Mesothelial cell of epicardium (in vitro differentiated cells): ENCODE measurements at places on chromosomes 3 and 15.

- DNase-seq: no peak
- H3K36me3 ChIP-seq: no peaks in the 10 kb centered on the region
- H3K27me3 ChIP-seq: peaks cover 2% of the 10 kb centered on the region
- H3K4me3 ChIP-seq: peak overlapping the region; percentile 96
Measured at GRCh38 chr3:97763586-97764406, 762 bp upstream of the ARL6 start.

DNA sequence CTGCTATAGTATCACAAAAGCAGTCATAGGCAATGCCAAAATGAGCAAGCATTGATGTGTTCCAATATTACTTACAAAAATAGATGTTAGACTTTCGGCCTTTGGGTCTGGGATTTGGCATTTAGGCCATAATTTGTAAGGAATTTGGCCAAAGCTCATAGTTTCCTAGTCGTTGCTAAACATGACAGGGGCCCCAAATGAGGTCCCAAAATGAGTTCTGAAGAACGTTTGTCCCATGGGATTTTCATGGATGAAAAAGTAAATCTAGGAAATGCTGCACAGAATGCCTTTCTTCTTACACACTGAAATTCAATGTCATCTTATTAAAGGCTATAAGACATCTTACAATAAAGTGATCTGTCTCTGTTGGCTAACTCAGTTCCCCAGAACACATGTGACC is 456.0 kb downstream of the CNTN4 start:
- DNase-seq: no peak
- H3K36me3 ChIP-seq: peaks cover 6% of the 10 kb centered on the region
- H3K27ac ChIP-seq: no peak overlapping the region
- no peak overlapping the region for H3K4me3 ChIP-seq

- H3K36me3 ChIP-seq: no peaks in the 10 kb centered on the region
- H3K27me3 ChIP-seq: peaks cover 8% of the 10 kb centered on the region
- H3K27ac ChIP-seq: no peak overlapping the region
- DNase-seq: no peak
- H3K4me3 ChIP-seq: no peak overlapping the region
Measured at GRCh38 chr3:55090291-55090690, 162.4 kb upstream of the LRTM1 start.

- DNase-seq: no peak
- H3K27me3 ChIP-seq: no peaks in the 10 kb centered on the region
- no peak overlapping the region for H3K4me3 ChIP-seq
- no peak overlapping the region for H3K27ac ChIP-seq
- H3K36me3 ChIP-seq: peaks cover 4% of the 10 kb centered on the region
- peaks cover 8% of the 10 kb centered on the region for H3K4me1 ChIP-seq
Measured at GRCh38 chr3:106473576-106474475, 605.0 kb upstream of the CBLB start.

DNA sequence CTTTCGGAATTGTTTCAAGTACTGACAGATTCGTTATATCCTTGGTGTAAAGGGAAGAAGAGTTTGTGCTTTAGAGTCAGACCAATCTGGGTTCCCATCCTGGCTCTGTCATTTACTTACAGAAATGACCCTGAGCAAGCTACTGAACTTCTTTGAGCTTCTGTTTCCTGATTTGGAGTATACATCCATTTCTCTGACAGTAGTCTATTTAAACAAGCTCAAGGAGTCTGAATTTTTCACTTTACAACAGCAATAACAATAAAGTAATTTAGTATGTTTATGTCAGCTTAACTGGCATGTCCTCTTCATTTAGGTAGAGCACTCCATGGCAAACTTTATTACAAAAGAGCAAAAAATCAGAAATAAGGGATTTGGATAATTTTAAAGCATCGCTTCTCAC is 27.8 kb downstream of the FAM98B start:
- DNase-seq: no peak
- H3K27ac ChIP-seq: no peak overlapping the region
- peaks cover 14% of the 10 kb centered on the region for H3K36me3 ChIP-seq
- H3K27me3 ChIP-seq: no peaks in the 10 kb centered on the region
- H3K4me1 ChIP-seq: peaks cover under 1% of the 10 kb centered on the region

DNA sequence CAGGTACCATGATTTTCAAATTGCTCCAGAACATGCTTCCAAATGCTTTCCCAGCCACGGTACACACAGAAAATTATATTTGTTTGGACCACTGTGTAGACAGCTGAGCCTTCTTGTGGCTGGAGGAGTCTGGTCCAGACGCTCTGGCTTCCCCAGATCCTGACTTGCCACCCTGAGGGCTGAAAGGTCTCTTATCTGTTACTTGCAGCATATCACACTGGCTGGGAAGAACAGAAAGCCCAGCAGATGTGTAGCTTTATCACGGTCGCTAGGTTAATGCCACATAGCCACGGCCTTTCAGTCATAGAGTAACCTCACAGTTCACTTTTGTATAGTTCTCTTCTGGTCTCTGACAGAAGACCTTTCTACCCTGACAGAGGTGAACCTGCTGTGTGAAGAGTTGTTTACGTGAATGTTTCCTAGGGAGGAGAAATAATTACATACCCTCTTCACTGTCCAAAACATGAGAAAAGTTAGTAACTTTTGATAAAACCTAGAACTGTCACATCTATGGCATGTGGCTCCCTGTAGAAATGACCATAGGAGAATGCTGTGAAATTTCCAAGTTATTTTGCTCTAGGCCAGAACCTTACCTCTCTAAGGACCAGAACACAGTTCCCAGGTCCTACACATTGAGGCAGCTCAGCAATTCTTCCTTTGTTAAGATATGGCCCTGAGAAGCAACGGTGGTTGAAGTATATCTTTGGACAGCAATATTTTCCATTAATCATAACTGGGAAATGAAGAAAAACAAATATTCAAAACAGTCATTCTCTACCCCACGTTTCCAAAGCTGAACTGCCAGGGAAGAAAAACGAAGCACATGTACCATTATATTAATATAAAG is 15.8 kb upstream of the STIMATE start:
- H3K27ac ChIP-seq: no peak overlapping the region
- no peak for DNase-seq
- H3K4me1 ChIP-seq: no peaks in the 10 kb centered on the region
- H3K4me3 ChIP-seq: no peak overlapping the region
- H3K27me3 ChIP-seq: no peaks in the 10 kb centered on the region

GRCh38 chr15:69973102-69973714 is 124.5 kb downstream of the TLE3 start:
- no peak for DNase-seq
- peaks cover 72% of the 10 kb centered on the region for H3K27me3 ChIP-seq
- no peaks in the 10 kb centered on the region for H3K4me1 ChIP-seq
- no peak overlapping the region for H3K27ac ChIP-seq
- H3K4me3 ChIP-seq: no peak overlapping the region

DNA sequence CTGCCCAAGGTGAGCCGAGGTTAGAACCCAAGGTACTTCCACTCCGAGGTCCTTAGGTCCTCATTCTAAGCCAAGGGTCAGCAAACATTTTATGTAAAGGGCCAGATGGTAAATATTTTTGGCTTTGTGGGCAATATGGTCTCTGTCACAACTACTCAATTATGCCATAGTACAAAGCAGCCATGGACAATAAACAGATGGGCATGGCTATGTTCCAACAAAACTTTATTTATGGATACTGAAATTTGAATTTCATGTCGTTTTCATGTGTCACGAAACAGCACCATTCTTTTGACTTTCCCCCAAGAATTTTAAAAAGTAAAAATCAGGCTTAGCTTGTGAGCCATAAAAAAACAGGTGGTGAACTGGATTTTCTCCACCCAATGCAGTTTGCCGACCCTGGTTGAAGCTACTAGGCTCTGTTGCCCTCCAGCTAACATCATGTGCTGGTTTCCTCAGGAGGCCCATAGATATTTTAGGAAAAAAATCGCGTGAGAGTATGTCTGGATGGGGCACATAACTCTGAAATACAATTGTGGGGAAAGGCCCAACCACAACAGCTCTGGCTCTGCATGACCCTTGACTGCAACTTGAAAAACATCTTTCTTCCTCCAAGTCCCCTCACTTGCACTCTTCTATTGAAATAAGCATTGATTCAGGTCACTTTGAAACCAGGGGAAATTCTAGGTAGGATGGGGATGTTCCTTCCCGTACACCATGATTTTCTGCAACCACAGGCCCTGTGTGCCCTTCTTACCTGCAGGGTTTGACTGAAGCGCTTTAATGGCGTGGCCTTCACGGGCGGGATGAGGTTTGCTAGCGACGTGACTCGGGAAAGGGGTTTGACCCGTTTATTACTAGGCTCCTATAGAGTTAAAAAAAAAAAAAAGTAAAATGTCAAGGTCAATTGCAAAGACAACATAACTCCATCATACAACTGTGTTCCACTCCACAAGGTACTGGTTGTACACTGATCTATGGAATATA is 28.5 kb downstream of the ARHGEF3 start:
- H3K4me3 ChIP-seq: no peak overlapping the region
- DNase-seq: no peak
- no peaks in the 10 kb centered on the region for H3K27me3 ChIP-seq
- H3K36me3 ChIP-seq: peaks cover 20% of the 10 kb centered on the region
- H3K27ac ChIP-seq: no peak overlapping the region
- H3K4me1 ChIP-seq: peaks cover 53% of the 10 kb centered on the region

DNA sequence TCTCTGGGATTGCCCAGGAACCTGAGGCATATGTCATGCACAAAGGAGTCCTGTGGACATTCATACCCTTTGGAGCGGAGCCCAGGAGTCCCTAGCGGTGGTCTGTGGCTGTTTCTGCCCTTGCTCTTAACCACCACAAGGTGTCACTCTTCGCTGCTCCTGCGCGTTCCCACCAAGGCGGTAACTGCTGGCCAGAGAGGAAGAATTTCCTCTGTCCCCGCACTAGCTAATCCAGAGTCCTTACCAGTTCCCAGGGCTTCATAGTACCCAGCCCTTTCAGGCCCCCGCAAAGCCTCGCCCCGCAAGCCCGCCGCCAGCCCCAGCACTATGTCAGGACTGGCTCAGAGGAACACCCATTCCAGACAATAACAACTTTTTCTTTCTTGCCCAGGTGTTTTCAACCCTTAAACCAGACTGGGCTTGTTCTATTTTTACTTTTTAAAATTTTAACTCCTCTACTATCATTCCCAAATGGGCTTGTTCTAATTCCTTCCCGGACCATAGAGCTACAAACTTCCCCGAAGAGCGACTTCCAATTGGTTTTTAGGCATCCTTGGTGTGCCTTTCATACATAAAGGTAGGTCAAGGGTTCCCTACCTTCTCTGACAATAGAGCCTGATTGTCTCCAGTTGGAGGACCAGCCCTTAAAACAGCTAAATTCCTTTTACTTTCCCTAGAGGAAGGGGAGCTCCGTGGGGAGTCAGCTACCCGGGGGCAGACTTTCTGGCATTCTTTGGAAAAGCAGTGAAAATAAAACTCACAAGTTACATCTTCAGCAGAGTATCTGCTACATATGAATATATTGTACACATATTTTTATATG is 31.8 kb upstream of the ZNF774 start:
- H3K4me3 ChIP-seq: peak overlapping the region; percentile 45
- peak overlapping the region; percentile 78 for H3K27ac ChIP-seq
- peaks cover 30% of the 10 kb centered on the region for H3K4me1 ChIP-seq
- DNase-seq: peak; percentile 81

GRCh38 chr3:39657775-39658174 is 151.6 kb upstream of the MYRIP start:
- H3K4me3 ChIP-seq: no peak overlapping the region
- no peaks in the 10 kb centered on the region for H3K27me3 ChIP-seq
- DNase-seq: no peak
- no peaks in the 10 kb centered on the region for H3K4me1 ChIP-seq

DNA sequence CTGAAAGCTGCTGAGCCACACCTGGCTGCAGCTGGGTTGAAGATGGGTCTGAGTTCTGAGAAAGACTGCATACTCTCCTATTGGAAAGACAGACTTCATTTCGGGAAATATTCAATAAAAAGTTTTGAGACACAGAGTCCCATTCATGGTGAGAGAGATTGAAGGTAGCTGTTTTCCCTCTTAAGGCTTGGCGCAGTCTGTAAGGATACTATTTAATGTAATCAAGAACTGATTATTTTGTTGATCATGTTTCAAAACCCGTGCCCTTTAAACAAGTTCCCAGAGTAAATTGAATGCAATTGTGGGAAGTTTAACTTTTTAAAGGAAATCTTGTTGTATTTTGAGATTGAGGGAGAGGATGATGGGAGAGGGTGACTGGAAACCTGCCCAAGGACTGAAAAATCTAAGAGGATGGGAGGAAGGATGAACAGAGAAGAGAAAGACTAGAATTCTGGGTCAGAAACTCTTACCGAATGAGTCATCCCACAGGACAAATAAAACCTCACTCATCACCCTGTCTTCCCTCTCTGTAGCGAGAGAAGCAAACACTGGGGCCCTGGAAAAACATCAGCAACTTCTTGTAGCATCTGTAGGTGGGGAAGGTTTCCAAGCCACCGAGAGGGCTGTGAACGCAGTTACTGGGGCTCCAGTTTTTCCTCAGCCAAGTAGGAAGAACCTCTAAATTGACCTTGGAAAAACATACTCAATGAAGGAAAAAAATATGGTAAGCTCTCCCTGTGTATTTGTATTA is 193.2 kb upstream of the TPRG1 start:
- H3K4me3 ChIP-seq: no peak overlapping the region
- H3K27me3 ChIP-seq: no peaks in the 10 kb centered on the region
- no peaks in the 10 kb centered on the region for H3K4me1 ChIP-seq
- no peaks in the 10 kb centered on the region for H3K36me3 ChIP-seq
- no peak overlapping the region for H3K27ac ChIP-seq

DNA sequence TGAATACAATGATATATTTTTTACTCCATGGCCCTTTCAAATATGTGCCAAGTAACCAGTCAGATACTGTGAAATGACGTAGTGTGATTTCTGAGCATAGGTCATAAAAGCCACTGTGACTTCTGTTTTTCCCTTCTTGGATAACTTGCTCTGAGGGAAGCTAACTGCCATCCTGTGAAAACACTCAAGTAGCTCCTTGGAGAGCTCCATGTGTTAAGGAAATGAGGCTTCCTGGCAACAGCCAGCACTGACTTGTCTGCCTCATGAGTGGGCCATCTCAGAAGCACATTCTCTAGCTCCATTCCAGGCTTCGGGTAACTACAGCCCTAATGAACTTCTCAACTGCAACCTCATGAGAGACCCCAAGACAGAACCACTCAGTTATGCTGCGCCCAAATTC is 9.5 kb upstream of the CCDC80 start:
- no peaks in the 10 kb centered on the region for H3K36me3 ChIP-seq
- H3K27me3 ChIP-seq: no peaks in the 10 kb centered on the region

- H3K4me3 ChIP-seq: no peak overlapping the region
- peak overlapping the region; percentile 63 for H3K27ac ChIP-seq
- DNase-seq: no peak
- H3K4me1 ChIP-seq: peaks cover 36% of the 10 kb centered on the region
Measured at GRCh38 chr3:107669669-107670068, 146.9 kb downstream of the BBX start.
